ENCODE measurements at places on chromosomes 5 and 9.

DNA sequence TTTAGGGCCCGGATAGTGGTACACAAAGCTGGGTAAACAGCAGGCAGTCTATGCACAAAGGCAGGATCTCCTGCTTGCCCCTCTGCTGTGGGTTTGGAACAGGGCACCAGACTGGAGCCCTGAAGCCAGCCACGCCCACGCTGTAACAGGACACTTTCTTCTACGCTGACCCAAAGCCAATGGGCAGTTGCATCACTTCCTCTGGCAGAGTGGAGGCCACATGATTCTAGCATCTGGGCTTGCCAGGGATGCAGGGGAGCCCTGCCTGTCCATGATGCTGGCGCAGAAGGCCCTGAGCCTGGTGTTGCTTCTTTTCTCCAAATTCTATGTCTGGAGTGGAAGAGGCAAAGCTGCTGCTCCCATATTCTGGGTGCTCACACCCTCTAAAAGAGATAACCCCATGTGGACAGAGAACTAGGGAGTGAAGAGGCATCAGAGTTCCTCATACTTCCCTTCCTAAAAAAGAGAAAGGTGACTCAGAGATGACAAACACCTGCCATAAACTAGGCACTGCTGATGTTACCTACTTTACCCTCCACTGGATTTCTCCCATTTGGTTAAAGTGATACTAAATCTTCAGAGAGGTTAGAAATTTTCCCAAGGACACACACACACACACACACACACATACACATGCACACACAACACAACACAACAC, 260.3 kb upstream of the KLF4 start:
- peak; percentile 15 for DNase-seq

- no peak for DNase-seq
These were observed 181.6 kb downstream of the CD180 start for GRCh38 chr5:67014957-67015400.

- DNase-seq, result no peak
These were observed 36.9 kb upstream of the IFNK start for GRCh38 chr9:27487128-27487640.

DNA sequence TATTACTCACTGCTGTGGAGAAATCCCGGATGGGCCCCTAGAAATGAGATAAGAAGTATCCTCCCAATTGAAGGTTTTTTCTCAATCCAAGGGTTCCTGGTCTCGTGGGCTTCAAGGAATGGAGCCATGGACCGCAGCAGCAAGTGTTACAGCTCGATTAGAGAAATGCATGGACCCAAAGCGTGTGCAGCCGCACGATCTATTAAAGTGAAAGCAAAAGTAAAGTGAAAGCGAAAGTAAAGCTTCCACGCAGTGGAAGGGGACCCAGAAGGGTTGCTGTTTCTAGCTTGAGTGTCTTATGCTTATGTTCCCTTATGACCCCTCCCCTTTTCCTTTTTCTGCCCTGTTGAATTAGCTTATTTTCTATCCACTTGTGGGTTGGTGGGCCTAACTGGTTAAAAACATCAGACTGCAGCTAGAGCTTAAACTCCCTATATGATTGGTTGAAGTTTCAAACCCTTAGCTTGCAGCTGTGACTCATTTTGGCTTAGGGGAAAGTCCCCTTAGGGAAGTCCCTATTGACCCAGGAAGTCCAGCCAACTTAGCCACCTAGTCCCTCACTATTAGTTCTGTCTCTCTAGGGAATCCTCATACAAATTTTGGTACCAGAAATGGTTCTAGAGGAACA, 1111.8 kb downstream of the TAF11L14 start:
- no peak for DNase-seq

DNA sequence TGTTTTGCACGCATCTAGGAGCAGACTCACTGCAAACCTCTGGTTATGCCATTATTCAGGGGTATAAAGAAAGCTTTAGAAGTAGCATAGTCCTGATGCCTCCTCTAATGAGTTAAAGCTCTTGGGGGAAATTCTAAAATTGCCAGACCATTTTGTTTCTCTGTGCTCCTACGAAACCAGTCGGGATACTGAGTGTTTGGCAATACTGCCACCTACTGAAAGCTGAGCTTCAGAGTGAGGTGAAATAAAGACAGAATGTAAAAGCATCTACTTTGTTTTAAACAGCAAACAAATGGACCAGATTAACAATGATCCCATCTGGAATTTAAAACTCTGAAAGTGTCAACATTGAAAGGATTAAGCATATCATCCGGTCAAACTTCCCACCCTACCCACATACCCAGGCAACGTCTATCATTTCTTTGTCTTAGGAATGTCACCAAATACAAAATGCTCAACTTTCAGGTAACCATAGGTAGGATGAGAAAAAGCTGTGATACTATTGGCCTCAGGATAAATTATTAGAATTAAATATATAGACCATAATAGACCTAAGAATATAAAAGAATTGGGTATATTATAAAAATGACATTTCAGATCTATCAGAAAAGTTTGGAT, 77.8 kb upstream of the SHISAL2B start:
- DNase-seq, result peak; percentile 54

GRCh38 chr5:159545156-159545555, 214.9 kb upstream of the IL12B start:
- DNase-seq, result no peak

DNA sequence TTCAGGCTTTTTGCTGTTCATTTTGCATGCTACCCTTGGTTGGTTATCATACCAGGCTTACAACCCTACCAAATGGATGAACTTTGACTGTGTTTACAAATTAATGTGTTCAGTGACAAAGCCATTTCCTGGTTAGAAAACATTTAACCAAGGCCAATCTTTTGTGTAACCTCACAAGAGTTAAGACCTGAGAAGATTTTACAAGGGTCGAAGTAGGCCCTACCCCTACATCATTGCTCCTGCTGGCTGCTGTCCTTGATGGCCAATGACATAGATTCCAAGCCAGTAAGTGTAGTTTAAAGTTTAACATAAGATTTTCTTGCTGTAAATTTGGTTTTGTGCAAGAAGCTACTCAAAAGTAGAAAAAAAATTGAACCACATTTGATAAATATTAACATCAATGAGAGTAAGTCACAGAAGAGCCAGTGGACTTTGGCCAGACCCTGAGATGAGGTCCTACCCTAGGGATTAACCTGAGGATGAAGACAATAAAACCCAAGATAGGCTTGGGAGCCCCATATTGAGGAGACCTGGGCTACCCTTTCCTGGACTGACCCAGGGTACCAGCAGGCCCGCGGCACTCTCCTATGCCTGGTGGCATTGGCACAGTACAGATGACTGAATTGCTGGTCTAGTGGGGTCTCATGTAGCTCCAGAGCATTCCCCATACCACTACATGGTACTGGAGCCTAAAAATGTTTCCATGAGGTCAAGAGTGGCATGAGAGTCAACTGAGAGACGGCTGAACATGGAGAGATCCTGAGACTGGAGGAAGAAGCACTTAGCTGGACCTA, 8.3 kb downstream of the C1QTNF3 start:
- DNase-seq, result no peak

DNA sequence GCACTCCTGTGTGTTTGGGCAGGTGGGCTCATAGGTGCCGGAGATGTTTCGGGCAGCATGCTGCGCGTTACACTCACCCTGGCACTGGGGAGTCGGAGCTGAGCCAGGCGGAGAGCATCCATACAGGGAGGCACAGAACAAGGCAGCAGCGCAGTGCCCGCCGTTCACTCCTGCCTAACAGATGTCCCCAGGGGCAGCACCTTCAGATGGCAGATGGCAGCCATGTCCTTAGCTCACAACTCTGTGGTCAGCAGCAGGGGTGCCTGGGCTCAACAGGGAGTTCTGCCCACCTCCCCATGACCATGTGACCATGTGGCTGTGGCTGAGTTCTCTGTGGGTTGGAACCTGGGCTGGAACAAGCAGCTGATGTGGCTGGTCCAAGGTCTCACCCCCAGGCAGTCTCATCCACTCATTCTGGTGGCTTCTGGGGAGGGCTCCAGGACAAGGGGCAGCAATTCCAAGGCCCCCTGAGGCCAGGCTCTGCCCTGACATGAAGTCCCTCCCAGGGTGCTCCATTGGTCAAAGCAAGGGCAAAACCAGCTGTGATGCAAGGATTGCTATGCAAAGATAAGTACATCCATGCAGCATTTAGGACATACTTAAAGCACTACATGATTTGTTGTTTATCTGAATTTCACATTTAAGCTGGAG, 64.2 kb downstream of the MRPL36 start:
- DNase-seq, result no peak

DNA sequence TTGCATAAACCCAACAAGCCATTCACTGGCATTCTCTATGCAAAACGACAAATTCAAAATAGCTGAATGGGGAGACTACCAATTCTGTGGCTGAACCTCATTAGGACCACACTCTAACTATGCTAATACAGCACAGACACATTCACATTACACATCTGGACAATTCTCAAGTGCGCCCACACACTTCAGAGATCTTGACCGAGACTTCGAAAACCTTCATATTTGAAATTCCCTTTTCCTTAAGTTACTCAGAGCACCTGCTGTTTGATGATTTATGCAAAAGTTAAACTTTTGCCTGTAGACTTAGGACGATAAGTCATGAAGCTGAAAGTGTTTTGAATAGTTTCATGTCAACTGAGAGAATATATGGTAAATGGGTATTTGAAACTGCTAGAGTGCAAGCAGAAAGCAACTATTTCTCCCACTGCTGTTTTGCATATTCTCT, 111.9 kb downstream of the FBN2 start:
- no peak for DNase-seq

DNA sequence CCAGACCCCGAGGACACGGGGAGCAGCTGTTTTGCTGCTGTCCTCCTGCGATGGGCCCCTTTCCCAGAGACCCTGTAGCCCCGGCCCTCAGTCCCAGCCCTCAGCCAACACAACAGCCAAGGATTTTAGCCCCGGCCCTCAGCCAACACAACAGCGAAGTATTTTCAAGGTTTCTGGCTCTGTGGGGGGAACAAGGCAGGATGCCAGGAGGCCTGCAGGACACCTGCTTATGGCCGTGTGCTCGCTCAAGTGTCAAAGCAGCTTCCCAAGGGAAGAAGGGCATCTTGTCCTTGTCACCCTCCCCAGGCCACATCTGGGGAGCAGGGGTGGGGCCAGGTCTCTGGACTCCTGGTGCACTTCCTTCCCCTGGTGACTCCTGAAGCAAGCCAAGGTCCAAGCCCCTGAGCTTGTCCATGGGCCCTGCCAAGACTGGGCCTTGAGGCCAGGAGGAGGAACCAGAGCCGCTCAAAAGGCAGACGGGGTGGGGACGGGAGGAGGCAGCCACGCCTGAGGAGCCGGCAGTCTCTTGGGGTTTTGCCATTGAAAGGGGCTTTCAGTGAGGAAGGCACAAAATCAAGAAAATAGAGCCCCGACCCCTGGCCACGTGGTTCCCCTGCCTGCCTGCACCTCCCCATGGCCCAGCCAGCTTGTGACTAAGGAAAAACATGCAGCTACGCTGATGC, 10.8 kb downstream of the KCNT1 start:
- no peak for DNase-seq

GRCh38 chr5:115775999-115776398, 40.5 kb downstream of the CDO1 start:
- no peak for DNase-seq

- DNase-seq, result no peak
These were observed 80.2 kb upstream of the IL12B start for GRCh38 chr5:159410480-159410879.

DNA sequence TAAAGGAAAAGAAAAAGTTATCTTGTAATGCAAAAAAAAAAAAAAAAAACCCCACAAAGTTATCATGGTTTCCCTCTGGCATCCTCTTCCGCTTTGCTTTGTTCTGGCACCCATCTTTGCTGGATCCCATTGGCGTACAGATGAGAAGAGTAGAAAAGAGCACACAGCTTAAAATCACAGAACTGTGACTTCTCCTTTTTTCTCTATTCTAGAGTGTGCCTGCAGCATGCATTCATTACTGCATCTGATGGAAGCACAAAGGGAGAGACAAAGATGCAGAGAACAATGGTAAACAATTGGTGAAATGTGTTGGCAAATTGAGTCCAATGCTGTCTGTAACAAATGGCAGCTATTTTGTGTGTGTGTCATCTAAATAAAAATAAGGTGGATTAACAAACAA, 440.8 kb upstream of the PIK3R1 start:
- no peak for DNase-seq

GRCh38 chr5:74409712-74410111, 230.8 kb downstream of the ENC1 start:
- DNase-seq, result no peak

DNA sequence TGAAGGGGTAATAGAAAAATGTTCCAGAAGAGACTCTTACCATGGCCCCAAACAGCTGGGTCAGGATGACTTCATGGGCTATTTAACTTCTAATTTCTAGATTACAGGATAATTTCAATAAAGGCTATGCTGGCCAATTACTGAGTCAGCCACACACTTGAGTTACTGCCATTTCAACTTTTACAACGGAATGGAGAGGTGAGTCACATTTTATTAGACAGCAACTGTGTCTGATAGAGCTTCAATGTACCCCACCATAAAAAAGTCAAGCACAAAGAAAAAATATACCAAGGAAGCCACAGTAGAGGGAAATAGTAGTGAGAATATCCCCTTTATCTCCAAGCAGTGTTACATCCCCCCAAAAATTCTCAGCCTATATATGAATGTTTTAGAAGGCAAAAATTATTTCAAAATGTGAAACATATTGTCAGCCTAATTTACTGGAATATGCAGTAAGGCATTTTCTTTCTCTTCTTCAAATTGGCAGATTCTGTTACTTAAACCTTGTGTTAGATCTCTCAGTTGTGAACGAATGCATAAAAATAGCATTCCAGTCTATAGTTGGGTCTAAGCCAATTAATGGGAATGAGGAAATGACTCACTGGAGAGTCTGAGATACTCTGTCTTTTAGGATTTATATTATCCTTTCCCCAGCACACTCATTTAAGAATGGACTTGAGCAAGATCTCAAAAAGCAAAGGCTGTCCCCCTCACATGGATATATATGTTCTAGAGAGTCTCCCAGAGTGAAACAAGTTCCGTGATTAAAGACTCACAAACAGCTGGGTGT, 47.1 kb upstream of the RAI14 start:
- peak; percentile 40 for DNase-seq
